ENCODE measurements at places on chromosomes 5 and 9. TPM values are rescaled to one million over a fixed set of nuclear protein-coding genes. Genes with fewer than 3 reads are reported as not detected.

- peaks cover 40% of the 10 kb centered on the region for H3K4me1 ChIP-seq
- H3K4me3 ChIP-seq, result no peak overlapping the region
- no peaks in the 10 kb centered on the region for H3K36me3 ChIP-seq
- DNase-seq, result no peak
Measured at GRCh38 chr5:142864290-142865260, 94.4 kb downstream of the ARHGAP26 start.

GRCh38 chr5:96829297-96829696 lies 21.6 kb upstream of the ERAP1 start:
- DNase-seq, result no peak
- no peaks in the 10 kb centered on the region for H3K4me1 ChIP-seq
- H3K36me3 ChIP-seq, result no peaks in the 10 kb centered on the region
- no peak overlapping the region for H3K27ac ChIP-seq

GRCh38 chr5:316210-317085 lies 5.1 kb upstream of the AHRR start:
- DNase-seq, result no peak
- no peak overlapping the region for H3K27ac ChIP-seq
- H3K27me3 ChIP-seq, result no peaks in the 10 kb centered on the region
- H3K36me3 ChIP-seq, result no peaks in the 10 kb centered on the region
- peaks cover 44% of the 10 kb centered on the region for H3K4me1 ChIP-seq
- H3K4me3 ChIP-seq, result no peak overlapping the region

Gene CLIC3
- total RNA-seq, result 8.4 TPM

Gene ELAVL2
- not detected for total RNA-seq

DNA sequence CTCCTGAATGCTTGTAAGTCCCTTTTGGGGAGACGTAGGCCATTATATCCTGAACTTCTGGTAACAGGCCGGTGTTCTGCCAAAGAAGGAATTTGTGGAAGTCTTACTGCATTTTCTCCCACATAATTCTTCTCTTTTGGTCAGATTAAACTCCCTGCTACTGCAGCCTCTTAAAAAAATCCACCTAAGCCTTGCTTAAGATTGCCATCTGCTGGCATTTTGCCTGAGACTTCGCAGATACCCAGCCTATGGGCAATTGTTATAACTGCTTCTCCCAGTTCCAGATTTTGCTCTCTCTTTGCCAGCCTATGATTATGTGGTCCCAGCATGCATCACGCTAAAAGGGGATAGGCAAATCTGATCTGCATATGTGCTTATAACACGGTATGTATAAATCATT lies 391.6 kb upstream of the CHD1 start:
- no peaks in the 10 kb centered on the region for H3K36me3 ChIP-seq
- no peaks in the 10 kb centered on the region for H3K4me1 ChIP-seq
- no peaks in the 10 kb centered on the region for H3K27me3 ChIP-seq
- H3K27ac ChIP-seq, result no peak overlapping the region
- H3K4me3 ChIP-seq, result no peak overlapping the region

DNA sequence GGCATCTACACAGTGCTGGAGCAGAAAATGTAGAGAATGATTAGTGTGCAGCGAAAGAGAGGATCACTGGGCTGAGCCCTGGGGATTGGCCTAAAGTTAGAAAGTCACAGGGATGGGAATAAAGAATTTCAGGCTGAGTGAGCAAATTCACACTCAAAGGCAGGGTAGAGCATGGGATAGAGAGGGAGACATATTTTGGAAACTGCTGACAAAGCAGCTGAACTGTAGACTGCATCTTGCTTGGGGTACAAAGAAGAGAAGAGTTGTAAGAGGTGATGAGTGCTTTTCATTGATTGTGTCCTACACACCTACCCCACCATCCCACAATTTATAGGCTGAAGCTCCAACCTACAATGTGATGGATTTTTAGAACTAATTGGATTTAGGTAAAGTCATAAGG lies 677.8 kb downstream of the TAF11L14 start:
- H3K4me1 ChIP-seq, result no peaks in the 10 kb centered on the region
- H3K27ac ChIP-seq, result no peak overlapping the region
- no peak overlapping the region for H3K4me3 ChIP-seq
- H3K27me3 ChIP-seq, result no peaks in the 10 kb centered on the region
- DNase-seq, result no peak
- no peaks in the 10 kb centered on the region for H3K36me3 ChIP-seq

- H3K27me3 ChIP-seq, result no peaks in the 10 kb centered on the region
- no peak for DNase-seq
- no peaks in the 10 kb centered on the region for H3K4me1 ChIP-seq
- H3K4me3 ChIP-seq, result no peak overlapping the region
- H3K27ac ChIP-seq, result no peak overlapping the region
Measured at GRCh38 chr5:147704544-147704943, 78.0 kb downstream of the JAKMIP2 start.

- H3K27me3 ChIP-seq, result no peaks in the 10 kb centered on the region
- DNase-seq, result no peak
- H3K4me1 ChIP-seq, result no peaks in the 10 kb centered on the region
- no peak overlapping the region for H3K4me3 ChIP-seq
Measured at GRCh38 chr9:3804103-3804502, 278.3 kb upstream of the RFX3 start.

- no peaks in the 10 kb centered on the region for H3K27me3 ChIP-seq
- no peak for DNase-seq
- H3K4me3 ChIP-seq, result no peak overlapping the region
- no peaks in the 10 kb centered on the region for H3K4me1 ChIP-seq
- H3K27ac ChIP-seq, result no peak overlapping the region
Measured at GRCh38 chr5:110257971-110258370, 468.5 kb downstream of the TMEM232 start.

Gene NMUR2
- total RNA-seq, result not detected

DNA sequence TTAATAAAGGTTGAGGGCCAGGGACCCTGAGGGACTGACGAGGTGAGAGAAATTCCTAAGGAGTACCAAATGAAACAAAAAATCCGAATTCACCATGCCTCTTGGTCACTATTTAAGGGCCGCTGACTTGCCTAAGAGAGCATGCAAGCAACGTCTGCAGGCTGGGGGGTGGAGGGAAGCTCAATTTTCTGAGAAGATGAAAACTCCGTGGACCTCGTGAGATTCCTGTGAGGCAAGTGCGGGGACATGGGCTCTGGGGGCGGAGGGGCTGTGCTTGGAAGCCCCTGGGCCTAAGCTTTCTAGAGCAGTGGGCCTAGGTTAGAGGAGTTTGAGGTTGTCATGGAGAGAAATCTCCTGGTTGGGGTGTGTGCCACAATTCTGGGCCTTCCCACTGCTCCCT lies 27.5 kb downstream of the NTRK2 start:
- H3K4me1 ChIP-seq, result no peaks in the 10 kb centered on the region
- no peak overlapping the region for H3K4me3 ChIP-seq
- no peaks in the 10 kb centered on the region for H3K27me3 ChIP-seq
- no peaks in the 10 kb centered on the region for H3K36me3 ChIP-seq
- no peak for DNase-seq

All from HCT116 (cell line).